ENCODE measurements at places on chromosomes 16 and 17. TPM values are rescaled to one million over a fixed set of nuclear protein-coding genes. Genes with fewer than 3 reads are reported as not detected.

The ITGAD gene
- total RNA-seq = 0.14 TPM

The MIF4GD gene
- 67.9 TPM for total RNA-seq

The UTS2R gene
- 0.46 TPM for total RNA-seq

The ALOX15B gene
- 0.14 TPM for total RNA-seq

The GNG13 gene
- total RNA-seq = not detected

The RASL10B gene
- total RNA-seq = 1.3 TPM

The ANKS4B gene
- total RNA-seq = not detected

DNA sequence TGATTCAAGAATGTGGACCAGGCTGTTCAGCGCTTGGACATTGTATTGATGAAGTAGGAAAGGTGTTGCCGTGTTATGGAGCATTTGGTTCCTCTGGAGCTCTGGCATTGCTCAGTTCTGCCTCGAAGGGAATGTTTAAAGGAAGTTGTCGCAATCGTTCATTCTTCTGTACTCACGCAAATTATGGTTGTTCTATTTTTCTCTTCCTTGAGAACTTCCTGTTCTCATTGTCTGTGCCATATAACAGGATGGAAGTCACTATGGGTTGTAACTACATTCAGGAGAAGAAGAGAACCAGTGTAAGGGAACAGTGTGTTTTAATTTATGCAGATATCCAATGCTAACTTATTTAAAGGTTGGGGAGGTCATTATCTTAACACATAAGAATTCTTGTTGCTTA is 13.0 kb downstream of the PCTP start:
- DNase-seq = no peak

GRCh38 chr16:19657831-19658230 is 60.2 kb downstream of the KNOP1 start:
- DNase-seq = no peak

DNA sequence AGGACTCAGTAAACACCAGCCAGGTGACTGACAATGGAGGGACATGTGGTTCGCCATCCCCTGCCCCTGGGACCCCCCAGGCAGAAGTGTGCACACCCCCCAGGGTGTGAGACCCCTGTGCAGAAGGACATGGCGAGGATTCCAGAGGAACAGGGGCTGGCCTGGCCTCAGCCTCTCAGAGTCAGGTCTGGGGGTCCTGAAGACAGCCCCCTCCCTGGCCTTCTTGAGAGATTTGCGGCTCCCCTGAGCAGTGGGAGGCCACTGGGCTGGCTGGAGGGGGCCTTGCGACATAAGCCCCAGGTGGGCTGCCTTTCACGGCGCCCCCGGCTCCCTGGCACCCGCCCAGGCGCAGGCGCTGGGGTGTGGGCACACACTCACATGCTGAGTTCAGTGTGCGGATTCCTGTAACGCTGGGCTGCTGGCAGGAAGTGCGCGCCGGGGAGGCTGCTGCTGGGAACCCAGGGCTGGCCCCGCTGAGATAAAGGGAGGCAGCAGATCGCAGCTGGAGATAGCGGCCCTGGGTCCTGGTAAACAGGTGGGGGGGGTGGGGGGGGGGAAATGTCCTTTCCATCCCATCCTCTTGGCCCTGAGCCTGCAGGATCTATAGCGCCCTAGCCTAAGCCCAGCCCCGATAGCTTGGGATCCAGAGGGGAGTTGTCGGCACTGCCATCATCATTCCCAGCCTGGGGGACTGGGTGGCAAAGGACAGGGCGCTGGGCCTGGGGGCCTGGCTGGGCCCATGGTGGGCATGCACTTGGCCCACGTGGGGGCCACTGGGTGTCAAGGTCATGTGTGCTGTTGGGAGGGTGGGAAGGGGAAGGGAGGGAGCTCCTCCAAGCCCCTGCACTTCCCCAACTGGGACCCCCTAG is 27.1 kb downstream of the TMEM235 start:
- peak; percentile 84 for DNase-seq

GRCh38 chr17:45794840-45795239 is 10.7 kb downstream of the CRHR1 start:
- DNase-seq = no peak

DNA sequence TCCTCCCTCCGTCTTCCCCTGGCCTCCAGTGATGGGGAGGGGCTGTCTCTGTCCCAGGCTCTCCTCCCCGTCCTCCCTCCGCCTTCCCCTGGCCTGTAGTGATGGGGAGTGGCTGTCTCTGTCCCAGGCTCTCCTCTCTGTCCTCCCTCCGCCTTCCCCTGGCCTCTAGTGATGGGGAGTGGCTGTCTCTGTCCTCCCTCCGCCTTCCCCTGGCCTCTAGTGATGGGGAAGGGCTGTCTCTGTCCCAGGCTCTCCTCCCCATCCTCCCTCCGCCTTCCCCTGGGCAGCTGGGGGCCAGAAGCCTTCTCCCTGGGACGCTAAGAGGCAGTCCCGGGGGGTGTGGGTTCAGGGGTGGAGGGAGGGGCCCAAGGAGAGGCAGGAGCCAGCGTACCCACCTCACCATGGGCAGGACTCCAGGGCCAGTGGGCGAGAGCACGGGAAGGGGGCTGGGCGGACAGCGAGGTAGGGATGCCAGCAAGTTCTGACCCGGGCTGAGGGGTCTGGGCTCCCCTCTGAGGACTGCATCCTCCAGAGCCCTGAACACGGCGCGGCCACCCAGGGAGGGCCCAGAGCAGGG is 14.8 kb downstream of the UTS2R start:
- no peak for DNase-seq

DNA sequence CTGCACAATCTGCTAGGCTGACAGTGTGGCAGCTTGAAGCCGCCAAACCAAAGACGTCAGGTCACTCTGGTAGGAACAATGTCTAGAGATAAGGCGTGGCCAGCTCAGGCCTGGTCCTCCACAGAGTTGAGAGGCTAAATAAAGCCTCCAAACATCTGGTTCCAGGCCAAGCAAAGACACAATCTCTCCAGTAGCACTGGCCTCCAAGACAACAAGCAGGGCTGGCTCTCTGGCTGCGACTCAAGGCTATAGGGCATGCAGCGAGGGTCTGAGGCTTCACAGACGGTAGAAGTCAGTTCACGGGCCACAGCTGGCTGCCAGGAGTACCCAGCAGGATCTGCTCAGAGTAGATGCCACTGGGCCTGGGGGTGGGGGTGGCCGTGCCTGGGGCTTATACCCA is 75.6 kb downstream of the ABR start:
- no peak for DNase-seq

DNA sequence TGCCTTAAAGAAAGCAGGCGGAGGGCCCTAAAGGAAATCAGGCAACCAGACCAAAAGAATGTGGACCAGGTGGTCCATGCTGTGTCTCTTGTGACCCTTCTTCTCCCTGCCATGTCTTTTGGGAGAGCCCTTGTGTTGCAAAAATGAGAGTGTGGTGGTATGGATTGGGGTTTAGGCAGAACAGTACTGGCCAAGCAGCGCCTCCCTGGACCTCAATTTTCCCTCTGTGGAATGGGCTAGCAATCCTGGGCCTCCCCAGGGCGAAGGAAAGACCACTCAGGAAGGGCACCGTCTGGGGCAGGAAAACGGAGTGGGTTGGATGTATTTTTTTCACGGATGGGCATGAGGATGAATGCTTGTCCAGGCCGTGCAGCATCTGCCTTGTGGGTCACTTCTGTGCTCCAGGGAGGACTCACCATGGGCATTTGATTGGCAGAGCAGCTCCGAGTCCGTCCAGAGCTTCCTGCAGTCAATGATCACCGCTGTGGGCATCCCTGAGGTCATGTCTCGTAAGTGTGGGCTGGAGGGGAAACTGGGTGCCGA is 7.6 kb upstream of the NLRC5 start:
- DNase-seq = no peak

GRCh38 chr17:79666111-79666510 is 55.3 kb upstream of the RBFOX3 start:
- DNase-seq = no peak

- no peak for DNase-seq
Observed at GRCh38 chr17:65017207-65017774, 39.2 kb downstream of the GNA13 start.

DNA sequence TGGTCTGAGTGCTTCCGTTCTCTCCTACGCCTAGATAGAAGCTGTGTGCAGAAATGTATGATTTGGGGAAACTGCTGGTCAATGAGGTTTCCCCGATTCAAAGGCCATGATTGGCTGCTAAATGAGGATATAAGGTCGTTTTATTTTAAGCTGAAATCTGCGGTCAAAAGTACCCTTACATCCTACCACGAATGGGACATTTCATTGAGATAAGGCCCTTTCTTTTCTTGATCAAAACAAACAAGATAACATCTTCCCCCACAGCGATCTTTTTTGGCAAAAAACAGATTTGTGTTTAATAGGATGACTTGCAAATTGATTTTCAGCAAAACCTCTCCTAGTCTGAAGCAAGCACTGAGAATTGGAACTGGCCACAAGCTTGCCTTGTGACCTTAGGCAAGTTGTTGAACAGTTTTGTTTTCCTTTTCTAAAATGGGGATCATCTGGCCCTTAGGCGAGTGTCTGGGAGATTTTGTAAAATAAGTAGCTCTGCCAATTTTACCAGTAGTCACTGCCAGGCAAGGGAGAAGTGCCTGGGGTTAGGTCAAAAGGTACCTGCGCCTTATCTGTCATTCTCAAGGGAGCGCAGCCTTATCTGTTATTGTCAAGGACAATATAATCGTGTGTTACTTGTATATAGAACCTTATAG is 635 bp downstream of the SCPEP1 start:
- peak; percentile 9 for DNase-seq

- DNase-seq = no peak
Observed at GRCh38 chr17:66564992-66565465, 262.6 kb downstream of the PRKCA start.

Measured in activated T-cell treated with anti-CD3 and anti-CD28 coated beads, Interleukin-2, amount 50 U/mL, for 72 hours (primary cell).